ENCODE measurements at places on chromosomes 4 and X.

GRCh38 chr4:113057891-113058290, 8.4 kb downstream of the ANK2 start:
- no peak for DNase-seq

GRCh38 chr4:117156806-117157205, 71.4 kb upstream of the TRAM1L1 start:
- peak; percentile 54 for DNase-seq

GRCh38 chr4:53775381-53775780, 184.1 kb upstream of the LNX1 start:
- no peak for DNase-seq

DNA sequence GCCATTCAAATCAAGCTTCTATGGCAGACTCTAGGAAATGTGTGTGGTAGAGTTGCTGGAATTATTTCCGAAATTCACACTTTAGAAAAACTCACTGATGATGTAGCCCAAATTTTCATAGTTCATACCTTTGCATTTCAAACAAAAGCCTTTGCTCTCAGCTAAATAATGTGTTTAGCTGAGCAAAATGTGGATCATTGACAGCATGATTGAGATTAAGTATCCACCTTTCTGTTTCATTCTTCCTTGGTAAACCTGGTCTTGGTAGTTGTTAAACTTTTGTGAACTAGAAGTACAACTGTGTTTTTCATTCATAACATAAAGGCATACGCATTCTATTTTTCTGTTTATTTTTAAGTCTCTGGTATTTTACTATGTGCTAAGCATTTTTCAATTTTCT, 7.2 kb downstream of the PCDH7 start:
- DNase-seq: no peak

- peak; percentile 65 for DNase-seq
These were observed 48.8 kb downstream of the CLDN34 start for GRCh38 chrX:10015723-10016518.

- DNase-seq: no peak
These were observed 27.1 kb upstream of the IGFBP7 start for GRCh38 chr4:57137261-57137660.

DNA sequence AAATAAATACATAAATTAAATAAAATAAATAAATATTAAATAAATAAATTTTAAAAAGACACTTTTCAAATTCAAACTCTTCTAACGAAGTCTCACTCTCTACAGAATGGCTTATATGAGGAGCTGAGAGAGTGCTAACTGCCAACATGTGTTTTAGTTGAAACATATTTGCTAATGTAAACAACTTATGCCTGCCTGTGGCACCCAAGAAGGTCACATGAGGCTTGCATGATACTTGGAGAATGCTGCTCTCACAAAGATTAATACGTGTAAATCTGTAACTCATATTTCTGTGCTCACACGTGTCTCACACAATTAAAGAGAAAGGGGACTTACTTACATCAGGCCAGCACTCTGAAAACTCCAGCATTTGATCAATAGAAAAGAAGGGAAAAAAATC, 43.2 kb upstream of the PITX2 start:
- no peak for DNase-seq

DNA sequence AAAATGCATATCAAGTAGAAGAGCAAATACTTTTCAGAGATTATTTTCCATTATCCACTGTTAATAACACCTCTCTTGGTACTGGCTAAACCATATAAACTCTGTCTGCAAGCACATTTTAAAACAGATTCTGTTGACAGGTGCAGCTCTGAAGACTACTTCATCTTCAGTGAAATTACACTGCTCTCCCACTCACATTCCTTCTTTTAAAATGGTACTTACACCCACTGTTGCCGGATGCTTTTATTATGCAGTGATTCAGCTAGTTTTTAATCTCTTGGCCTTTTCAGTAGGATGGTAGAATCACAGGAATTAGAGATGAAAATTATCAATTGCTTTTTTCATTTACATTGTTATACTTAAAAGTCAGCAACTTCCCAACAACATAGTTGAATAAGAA, 381.6 kb downstream of the GASK1B start:
- DNase-seq: no peak

DNA sequence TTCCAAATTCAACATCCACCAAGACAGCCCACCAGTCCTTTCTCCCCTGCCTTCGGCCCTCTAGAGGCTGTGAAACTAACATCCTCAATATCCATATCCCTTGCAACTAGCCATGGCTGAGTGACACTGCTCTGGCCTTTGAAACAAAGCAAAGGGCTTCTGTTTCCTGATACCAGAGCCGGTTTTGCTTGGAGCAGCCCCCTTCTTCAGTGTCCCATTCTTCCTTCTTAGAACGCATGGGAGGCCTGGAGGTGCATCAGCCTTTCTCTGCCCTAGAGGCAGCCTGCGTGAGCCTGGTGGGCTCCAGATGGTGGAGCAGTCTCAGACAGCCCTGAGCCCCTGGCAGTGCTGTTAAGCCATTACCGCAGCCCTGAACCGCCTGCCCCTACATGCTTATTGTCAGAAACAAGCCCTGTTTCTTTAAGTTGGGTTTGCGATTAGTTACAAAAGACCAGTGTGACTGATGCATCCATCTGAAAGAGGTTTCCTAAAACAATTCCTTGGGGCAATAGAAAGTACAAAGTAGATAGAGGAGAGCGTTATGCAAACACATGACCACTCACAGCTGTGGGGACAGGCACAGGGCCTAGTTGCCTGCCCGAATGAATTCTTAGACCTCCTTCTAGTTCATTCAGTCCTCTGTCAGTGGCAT, 74.1 kb downstream of the EVC start:
- DNase-seq: peak; percentile 55

GRCh38 chr4:153222707-153223426, 18.6 kb downstream of the TRIM2 start:
- peak; percentile 70 for DNase-seq

DNA sequence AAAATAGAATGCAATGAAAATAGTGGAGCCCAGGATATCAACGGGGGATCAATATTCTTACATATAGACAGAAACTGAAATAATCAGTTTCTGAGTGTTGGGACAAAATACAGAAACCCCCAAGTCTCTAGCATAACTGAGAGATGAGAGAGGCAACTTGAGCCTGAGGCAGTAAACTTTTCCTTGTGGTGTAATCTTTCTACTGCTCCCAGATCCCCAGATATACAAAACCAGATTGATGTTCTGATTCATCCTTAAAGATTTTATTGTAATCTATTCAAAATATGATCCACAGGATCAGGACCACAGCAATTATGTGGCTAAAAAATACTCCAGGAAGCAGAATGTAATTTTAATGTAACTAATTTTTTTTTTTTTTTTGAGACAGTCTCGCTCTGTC, 2282.6 kb downstream of the ARAP2 start:
- no peak for DNase-seq

DNA sequence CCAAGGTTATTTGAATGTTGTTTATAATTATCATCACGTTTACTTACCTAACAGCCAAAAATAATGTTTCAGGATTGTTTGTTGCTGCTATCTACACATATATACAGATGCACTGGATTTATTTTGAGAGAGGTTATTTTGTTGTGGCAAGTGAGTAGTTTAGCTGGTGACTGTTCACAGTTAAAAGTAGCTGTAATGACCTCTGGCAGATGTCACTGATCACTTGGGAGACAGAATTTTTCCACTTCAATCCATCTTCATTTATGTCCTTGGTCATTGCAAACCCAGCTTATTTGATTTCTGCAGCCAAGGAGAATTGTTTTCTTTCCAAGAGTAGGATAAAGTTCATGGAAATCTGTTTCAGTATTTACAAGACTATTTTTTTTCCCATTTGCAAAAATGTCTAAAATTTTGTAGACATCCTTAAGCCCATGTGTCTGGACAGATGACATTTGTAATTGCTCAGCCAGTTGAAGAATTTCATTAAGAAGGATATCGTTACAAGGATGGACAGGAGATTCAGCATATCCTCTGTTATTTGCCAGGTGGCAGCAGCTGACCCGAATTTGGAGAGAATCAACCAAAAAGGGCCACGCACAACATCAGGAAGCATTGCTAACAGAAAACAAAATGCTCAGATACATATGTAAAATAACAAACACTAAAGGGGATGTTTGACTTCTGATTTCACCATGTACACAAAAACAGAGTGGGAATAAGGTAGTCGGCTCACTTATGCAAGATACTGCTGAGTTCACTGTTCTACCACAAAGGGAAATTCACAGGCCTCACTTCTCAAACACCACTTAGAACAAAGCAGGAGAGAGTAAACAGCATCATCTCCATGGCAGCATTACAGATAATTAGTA, 64.5 kb downstream of the GPRIN3 start:
- no peak for DNase-seq

DNA sequence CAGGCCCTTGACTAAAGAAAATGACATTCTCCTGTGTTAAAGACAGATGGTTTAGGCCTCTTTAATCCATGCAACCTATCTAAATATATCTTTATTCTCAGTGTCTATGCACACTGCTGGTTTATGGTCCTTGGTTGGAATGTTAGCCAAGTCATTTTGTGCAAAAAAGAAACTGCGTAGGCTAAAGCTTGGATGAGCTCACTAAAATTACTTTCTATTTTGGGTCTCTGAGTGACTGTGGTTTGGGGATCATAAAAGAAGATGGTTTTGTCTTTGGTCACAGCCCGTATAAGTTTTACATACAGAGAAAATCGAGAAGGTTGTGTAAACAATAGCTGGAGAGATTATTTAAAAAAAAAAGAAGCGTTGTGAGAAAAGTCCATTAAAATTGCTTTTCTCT, 443.6 kb downstream of the UBE2NL start:
- DNase-seq: no peak

- no peak for DNase-seq
These were observed 208.4 kb downstream of the ANTXR2 start for GRCh38 chr4:79864500-79865200.

GRCh38 chr4:138408758-138409157, 166.6 kb upstream of the SLC7A11 start:
- DNase-seq: no peak

DNA sequence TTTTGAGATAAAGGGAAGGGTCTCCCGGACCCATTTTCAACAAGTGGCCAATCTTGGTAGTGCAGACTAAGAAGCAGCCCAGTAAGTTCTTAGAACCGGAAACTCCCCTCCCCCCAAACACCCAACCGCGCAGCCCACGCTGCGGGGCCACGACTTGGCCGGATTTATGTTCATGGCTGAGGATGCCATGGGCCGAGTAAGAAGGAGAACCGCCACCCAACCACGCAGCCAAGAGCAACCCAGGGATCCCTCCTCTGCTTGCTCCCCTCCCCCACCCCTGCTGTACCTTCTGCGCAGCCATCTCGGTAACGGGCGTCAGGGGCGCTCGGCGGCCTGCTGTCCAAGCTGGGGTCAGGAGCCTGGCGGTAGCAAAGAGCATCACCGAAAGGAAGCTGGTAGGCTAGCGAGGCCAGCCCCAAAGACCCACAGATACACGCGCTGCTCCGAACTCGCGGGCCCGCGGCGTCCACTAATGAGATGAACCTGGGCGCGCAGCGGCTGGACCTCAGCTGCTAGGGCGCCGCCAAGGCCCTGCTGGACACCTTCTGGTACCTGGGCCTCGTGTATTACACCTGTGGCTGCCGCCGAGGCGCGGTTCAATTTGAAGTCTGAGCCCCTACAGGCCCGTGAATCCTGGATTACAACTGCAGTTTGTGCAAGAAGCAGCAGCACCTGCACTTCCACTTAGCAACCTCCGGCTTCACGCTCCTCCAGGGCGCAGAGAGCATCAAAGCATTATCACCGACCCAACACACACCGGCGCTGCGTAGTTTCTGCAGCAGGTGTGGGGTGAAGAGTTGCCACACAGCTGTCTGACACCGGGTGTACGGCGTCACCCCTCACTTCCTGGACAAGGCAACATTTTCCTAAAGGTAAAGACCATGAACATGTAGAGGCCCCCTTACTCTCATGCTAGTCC, 63.4 kb downstream of the NUDT10 start:
- DNase-seq: no peak

DNA sequence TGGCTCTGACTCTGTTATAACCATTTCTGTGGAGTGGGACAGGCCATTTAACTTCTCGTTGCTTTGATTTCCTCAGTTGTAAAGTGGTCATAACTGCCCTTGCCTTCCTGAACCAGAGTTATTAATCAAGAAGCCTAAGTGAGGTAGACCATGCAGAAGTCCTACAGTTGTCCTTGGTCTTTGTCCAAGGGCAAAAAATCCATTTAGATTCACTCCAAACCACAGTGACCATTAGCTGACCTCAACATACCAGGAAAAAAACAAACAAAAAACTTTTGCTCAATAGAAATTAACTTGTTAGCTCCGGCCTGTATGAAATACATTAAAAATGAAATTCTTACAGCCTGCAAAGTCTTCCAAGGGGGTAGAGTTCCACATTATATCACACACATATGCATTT, 52.7 kb downstream of the TBC1D9 start:
- DNase-seq: no peak

DNA sequence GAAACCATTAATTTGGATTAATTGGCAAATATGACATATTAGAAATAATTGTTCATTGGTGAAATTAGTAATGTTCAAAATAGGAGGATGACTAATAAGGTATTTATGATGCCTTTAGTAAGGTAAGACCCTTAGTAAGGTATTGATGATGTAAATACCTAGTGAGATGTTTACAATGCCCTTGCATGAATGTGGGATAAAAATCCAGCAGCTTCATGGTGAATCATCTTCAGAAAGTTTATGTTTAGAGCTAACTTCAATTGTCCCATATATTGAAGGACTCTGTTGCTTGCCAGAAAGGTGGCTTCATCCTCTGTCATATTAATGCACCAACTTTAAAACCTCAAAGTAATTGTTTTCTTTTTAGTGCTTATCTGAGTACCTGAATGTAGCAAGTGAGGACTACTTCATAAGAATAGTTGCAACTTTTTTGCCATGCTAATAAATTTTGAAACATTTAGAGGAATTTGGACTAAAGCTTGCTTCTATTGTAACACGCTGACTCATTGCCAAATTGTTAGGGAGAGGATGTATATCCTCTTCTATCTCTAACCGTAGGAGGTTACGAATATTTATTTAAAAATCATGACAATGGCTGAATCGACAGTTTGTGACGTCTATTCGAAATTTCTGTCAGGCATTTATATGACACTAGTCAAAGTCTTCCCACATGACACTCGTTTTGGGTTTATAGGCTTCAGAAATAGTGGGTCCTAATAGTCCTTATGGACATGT, 174.1 kb upstream of the HS3ST1 start:
- DNase-seq: no peak

- no peak for DNase-seq
These were observed 19.9 kb downstream of the SH3BP2 start for GRCh38 chr4:2812612-2813354.

GRCh38 chr4:15654593-15655222, 449 bp downstream of the FBXL5 start:
- DNase-seq: peak; percentile 86

GRCh38 chr4:149047368-149047767, 605.2 kb upstream of the NR3C2 start:
- no peak for DNase-seq

- no peak for DNase-seq
These were observed 10.3 kb downstream of the FHDC1 start for GRCh38 chr4:152946446-152946845.

DNA sequence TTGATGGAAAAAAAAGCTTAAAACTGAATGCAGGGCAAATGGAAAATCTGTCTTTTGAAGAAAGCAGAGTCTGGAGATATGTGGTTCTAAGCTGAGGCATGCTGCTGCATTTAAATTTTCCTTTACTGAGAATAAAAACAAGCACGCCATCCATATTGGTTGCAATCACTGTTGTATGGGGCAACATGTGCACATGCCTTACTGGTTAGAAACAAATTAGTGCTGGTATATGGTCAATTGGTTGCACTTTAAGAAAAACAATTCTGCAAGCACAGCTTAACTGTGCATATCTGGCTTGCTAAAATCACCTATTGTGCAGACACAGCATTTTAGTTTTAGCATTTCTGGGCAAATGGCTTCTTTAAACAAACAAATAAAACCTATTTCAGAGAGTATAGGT, 239.1 kb downstream of the NDST4 start:
- DNase-seq: no peak

Measured in neural progenitor cell (in vitro differentiated cells).